AG04449 (cell line): ENCODE measurements at places on chromosomes 16 and 17.

DNA sequence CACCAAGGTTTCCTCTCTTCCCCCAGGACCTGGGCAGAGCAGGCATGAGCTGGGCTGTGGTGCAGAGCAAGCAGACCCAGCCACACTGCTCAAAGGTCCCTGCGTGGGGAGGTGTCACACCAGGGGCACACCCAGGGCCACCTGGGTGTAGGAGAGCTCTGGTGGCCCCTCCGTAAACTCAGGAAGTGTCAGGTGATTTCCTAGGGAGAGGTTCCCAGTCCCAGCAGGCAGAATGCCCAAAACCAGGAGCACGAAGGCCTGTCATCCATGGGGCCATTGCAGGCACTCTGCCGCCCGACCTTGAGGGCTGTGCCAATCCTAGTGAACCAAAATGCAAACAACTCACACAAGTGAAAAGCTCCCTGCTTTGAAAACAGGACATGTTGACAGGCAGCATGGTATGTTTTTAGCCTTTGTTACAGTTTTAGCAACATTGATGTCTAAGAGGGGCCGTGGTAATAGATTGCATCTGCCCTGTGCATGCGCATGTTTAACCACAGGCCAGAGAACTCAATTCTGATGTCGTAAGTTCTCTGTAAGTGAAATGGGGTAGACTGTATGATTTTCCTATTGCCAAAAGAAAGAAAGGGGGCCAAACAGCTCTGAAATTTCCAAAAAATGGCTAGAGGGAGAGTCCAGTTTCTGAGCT is 21.3 kb downstream of the CIBAR2 start:
- no peak for DNase-seq

- DNase-seq, result no peak
Observed at GRCh38 chr17:61057257-61057656, 342.4 kb upstream of the TBX2 start.

- no peak for DNase-seq
Observed at GRCh38 chr16:2159175-2159838, 3.7 kb downstream of the TRAF7 start.

DNA sequence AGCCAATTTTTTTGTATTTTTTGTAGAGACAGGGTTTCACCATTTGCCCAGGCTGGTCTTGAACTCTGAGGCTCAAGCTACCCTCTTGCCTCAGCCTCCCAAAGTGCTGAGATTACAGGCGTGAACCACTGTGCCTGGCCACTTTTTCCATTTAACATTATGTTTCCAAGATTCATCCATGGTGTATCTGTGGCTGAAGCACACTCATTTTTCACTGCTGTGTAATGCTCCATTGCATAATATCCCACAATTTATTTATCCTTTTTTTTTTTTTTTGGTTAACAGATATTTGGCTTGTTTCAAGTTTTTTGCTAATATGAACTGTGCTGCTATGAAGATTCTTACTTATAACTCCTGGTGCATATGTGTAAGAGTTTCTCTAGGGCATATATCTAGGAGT is 1.9 kb upstream of the NUP93 start:
- no peak for DNase-seq

DNA sequence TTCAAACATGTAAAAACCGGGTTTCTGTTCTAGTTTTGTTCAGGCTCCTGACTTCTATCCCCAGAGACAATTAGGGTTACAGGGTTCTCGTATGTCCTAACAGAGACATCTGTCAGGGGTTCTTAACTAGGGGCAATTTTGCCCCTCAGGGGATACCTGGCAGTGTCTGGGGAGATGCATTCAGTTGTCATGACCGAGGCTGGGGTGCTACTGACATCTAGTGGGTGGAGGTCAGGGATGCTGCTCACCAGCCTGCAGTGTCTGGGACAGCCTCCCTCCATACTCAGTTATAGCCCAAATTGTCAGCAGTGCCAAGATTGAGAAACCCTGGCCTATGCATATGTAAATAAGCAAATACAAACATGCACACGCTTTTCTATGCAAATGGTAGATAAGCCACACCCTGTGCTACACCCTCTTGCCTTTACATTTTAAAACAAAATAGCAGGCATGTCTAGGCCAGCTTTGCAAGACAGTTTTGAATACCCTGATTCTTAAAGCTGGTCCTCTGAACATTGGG is 37.4 kb downstream of the CLEC16A start:
- no peak for DNase-seq

GRCh38 chr17:67648032-67648905 is 69.5 kb upstream of the NOL11 start:
- DNase-seq, result no peak

- DNase-seq, result no peak
Observed at GRCh38 chr17:56440419-56440818, 153.1 kb upstream of the NOG start.

- no peak for DNase-seq
Observed at GRCh38 chr17:20930081-20930760, 112.6 kb downstream of the USP22 start.

DNA sequence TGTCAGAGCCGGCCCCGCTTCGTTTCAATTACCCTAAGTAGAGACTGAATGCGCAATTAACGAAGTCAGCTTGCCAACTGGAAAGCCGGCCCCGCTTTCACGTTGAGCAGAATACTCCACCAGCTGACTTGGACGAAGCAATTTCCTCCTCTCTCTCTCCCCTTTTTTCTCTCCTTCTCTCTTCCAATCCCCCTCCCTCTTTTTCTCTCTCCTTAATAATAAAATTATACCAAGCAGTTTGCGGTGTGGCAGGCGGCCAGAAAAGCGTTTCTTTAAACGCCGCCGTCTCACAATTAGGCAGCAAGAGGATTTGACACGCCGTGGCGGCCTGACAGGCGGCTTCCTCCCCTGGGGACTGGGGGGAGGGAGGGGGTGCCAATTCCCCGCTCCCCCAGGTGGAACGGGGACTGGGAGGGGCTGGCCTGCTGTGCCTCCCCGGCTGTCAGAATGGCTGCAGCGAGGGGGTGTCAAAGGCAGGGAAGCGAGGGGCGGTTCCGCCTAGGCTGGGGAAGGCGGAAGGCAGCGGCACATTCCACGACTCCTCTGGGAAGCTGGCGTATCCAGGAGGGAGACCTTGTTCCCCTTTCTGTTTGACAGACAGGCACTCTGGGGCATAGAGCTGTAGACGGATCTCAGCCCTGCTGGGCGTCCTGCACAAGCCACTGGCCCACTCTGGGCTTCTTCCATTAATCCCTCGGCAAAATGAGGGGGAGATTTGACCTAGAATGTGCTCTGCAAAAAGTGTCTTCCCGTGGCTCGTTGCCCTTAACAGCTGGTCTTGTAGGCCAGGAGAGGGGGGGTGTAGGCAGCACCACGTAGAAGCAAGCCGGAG is 52.7 kb downstream of the SREBF1 start:
- no peak for DNase-seq
